ENCODE measurements at places on chromosomes 1 and 21.

GRCh38 chr1:160552425-160552824 is 26.9 kb downstream of the CD84 start:
- DNase-seq = peak; percentile 49

- no peak for DNase-seq
Measured at GRCh38 chr21:23801292-23801691, 1806.0 kb downstream of the MRPL39 start.

- DNase-seq = no peak
Measured at GRCh38 chr1:97791251-97791650, 129.6 kb downstream of the DPYD start.

DNA sequence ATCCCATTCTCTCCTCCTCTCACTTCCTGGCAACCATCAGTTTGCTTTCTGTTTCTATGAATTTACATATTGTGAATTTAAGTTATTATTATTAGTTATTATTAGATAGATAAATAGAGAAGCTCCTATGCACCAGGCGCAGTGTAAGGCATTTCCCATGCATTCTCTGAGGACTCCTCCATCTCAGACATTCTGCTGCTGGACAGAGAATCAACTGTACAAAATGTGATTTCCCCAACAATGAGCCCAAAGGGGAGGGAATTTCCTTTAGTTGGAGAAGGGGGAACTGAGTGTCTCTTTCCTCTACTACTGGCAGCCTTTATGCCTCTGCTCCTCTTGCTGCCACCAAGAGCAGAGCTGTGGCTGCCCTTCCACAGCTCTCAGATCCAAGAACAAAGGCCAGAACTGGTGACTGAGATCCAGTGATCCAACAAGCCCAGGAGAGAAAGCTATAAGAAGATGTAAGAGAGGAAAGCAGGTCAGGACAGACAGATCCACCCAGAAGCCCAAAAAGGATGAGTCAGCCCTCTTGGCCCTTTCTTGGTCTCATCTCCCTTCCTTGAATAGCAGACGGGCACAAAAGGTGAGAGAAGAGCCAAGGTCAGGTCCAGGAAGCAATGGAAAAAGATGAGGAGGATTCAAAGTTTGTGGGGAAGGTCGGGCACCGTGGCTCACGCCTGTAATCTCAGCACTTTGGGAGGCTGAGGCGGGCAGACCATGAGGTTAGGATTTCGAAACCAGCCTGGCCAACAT is 3.5 kb upstream of the IVL start:
- no peak for DNase-seq

GRCh38 chr1:115656461-115657077 is 14.8 kb downstream of the VANGL1 start:
- no peak for DNase-seq

DNA sequence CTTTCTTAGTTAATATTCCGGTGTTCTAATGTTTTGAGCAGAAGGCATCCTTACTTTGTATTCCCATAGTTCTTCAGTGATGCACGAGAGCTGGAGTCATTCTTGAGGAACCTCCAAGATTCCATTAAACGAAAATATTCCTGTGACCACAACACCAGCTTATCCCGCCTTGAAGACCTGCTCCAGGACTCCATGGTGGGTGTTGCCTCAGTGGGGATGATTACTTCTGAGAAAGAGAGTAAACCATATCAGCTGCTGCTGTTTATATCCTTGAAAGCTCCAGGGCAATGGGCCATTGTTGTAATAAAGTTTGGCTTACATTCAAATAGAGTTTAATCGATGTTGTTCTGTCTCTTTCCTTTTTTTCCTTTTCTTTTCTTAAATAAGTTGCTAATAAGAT is 93.1 kb downstream of the MACF1 start:
- DNase-seq = no peak

- no peak for DNase-seq
Measured at GRCh38 chr1:108719656-108720435, 7.1 kb downstream of the FNDC7 start.

DNA sequence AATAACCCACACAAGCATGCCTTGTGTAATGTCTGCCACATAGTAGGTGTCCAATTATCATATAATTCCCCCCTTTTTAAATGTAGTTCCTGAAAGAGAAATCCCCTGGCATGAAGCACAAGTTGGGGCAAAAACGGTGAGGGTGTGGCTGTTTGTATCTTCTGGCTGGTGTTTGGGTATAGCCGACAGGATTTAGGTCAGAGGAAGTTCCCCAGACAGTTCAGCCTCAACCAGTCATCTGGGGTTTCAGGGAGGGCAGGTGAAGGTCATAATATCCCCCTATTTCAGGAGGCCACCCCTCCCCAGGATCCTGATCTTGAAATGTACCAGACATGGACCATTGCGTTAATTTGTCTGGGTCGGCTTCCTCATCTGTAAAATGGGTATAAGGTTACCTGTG is 29.1 kb upstream of the JUN start:
- no peak for DNase-seq

DNA sequence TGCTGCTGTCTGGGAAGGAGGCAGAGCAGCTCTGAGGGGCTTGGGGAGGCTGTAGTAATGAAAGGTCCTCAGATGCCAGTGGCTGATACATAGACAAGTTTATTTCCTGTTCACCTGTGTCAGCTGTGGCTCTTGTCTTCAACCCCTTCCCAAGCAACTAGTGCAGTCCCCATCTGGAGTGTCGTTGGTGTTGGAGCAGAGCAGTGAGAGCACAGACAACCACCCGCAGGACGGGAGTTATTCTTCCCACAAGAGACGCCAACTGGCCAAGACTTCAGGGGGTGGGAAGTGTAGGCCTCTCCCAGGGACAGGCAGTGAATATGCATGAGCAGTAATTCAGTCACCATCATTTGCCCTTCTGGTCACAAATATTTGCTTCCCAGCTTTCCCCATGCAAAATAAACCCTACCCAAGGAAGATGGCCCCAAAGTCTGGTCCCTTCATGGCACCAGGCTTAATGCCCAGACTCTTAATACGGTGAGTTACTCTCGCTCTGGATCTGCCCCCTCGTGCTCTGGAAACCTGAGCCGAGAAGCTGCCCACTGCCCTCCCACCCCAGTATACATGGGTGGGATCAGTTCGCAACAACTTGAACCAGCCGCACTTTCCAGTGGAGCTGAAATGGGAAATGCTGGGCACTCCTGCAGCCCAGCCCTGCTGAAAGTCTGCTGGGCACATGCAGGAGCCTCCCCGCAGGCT is 153.5 kb upstream of the COL6A1 start:
- DNase-seq = no peak
